Left renal cortex interstitium (tissue), 4 donors: ENCODE measurements at places on chromosomes 7 and 10. TPM values are rescaled to one million over a fixed set of nuclear protein-coding genes. Genes with fewer than 3 reads are reported as not detected.

GRM8 gene
- polyA plus RNA-seq: 7.9 TPM

MCM7 gene
- 159 TPM for polyA plus RNA-seq

STEAP1B gene
- polyA plus RNA-seq: 2.1 TPM

HHEX gene
- 8.0 TPM for polyA plus RNA-seq

IRF5 gene
- polyA plus RNA-seq: 11.9 TPM

ETV1 gene
- 31.6 TPM for polyA plus RNA-seq

MYL7 gene
- 0.81 TPM for polyA plus RNA-seq

PDK4 gene
- 13.5 TPM for polyA plus RNA-seq
